ENCODE measurements at places on chromosomes 12 and 14.

- DNase-seq = peak; percentile 71
These were observed 311.9 kb downstream of the DUSP6 start for GRCh38 chr12:89040146-89040964.

DNA sequence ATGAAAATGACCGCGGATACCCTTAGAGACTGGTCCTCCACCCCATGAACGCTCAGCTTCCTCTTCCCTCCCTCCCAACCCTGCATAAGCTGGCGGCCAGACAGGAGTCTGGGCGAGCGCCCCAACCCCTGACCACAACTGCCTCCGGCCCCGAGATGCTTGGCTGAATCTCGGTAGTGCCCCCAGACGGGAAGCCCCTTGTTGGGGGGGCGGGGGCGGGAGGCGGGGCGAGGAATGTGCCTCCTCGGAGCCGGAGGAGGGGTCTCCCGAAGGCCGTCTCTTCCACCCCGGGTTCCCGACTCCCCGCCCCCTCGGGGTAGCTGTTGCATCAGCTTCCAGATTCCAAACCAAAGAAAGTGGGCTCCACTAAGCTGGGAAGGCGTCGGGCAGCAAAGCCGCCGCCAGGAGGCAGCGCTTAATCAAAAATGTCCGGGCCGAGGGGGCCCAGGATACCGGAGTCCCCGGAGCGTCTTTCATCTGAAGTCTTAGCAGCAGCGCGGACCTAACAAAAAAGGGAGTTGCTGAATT, 7.1 kb upstream of the MRPL52 start:
- peak; percentile 71 for DNase-seq

- DNase-seq = no peak
These were observed 105.9 kb downstream of the PRMT8 start for GRCh38 chr12:3596703-3597415.

DNA sequence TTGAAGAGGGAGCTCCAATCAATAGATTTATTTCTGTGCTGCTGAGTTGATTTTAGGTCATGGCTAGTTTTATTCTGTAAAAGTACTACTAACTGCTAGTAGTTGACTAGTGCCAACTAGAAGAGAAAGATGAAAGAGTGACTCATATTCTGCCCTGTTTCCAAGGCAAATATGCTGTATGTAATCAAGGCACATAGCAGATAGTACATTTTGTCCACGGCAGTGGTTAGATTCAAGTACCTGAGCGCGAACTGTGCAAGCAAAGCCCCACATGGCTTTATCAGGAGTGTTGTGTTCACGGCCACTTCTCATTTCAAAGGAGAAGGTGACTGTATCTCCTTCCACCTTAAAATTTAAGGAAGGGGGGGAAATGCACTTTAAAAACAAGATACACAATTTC, 126.8 kb downstream of the TRAFD1 start:
- peak; percentile 25 for DNase-seq

DNA sequence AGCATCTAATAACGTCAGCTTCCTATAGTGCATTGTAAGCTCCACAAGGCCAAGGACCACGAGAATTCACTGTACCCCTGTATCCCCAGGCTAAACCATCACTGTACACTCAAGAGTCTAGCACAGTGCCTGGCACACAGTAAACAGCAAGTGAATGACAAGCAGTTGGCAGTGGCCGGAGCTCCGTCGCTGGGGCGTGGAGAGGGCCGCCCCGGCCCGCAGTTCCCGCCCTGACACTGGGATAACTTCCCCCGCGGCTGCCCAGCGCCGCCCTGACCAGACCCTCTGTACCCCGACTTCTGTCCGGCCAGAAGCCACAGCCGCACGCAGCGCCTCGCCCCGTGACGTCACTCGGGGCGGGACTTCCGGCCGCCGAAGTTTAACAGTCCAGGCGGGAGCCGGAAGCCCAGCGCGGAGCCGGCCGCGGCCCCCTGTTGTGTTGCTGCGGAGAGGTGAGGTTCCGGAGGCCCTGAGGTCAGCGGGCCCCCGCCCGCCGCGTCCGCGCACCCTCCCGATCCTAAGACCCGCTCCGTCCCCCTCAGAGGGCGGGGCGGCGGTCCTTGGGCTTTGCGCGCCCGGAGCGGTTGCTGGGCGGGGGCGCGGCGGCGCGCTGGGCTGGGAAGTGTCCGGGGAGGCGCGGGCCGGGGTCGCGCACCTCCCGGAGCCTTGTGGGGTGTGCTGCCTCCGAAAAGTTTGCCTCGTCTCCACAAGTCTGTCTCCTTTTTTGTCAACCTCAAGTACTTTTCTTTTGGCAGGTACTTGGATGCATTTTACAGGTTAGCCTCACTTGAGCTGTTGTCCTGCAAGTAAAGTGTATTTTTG, at the start of gene NEDD1:
Gene NEDD1 (plus strand): TSS at position 409 of the 822 bp plus-strand sequence. CDS start 2,503 bp downstream, outside the sequence.
- DNase-seq = peak; percentile 57

GRCh38 chr12:3666441-3666840, 86.5 kb downstream of the CRACR2A start:
- no peak for DNase-seq

GRCh38 chr12:52740584-52740983, 36.6 kb downstream of the KRT76 start:
- no peak for DNase-seq

DNA sequence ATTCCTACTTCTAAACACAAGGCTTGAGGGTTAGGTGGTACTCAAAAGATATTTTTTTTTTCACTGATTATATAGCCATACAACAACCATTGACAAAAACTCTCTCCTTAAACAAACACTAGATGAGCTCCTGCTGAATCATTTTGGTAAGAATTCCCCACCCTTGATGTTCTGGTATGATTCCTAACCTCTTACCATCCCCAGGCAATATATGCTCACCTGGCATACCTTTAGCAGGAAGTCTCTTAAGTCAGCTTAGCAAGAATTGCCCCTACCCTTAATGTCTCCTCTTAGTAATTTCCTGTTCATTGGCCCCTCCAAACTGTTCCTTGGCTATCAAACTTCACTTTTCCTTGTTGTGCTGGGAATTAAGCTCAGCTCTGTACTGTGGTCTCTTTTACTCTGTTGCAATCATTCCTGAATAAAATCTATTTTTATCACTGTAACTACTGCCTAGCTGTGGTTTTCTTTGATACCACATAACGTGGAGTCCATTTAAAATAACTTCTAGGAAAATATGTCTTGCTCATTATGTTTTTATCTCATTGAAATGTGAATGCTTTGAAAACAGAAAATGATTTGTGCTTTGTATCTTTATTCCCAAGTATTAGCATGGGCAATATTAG, 712.6 kb downstream of the SLC16A7 start:
- DNase-seq = no peak

DNA sequence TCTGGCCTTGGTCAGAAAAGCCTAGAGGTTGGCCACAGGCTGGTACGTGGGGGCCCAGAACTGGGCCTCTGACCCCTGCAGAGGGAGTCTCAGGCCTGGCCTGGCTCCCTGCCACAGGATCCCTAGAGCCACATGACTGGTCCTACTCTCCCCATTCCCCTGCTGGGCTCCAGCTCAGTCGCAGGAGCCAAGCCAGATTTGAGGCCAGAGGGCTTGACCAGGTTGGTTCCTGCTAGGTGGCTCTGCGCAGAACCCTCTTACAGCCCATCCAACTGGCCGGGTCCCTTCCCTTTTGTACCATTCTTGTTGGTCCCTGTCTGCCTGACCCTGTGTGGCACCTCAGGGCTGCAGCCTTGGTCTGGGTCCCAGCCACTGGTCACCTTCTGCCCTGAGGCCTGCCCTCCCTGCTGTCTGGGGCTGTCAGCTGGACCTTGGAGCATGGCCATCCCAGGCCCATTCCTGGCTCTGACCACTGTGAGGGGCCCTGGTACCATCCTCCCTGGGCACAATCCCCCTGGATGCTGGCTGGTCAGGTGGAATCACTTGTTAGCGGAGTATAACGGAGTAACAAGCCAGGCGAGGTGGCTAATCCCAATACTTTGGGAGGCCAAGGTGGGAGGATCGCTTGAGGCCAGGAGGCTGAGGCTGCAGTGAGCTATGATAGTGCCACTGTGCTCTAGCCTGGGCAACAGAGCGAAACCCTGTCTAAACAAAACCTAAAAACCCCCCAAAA, 22.9 kb upstream of the PPP1R13B start:
- no peak for DNase-seq

- no peak for DNase-seq
These were observed 62.2 kb upstream of the ST8SIA1 start for GRCh38 chr12:22396735-22397134.

- DNase-seq = no peak
These were observed 45.6 kb downstream of the MDM2 start for GRCh38 chr12:68853396-68854077.

DNA sequence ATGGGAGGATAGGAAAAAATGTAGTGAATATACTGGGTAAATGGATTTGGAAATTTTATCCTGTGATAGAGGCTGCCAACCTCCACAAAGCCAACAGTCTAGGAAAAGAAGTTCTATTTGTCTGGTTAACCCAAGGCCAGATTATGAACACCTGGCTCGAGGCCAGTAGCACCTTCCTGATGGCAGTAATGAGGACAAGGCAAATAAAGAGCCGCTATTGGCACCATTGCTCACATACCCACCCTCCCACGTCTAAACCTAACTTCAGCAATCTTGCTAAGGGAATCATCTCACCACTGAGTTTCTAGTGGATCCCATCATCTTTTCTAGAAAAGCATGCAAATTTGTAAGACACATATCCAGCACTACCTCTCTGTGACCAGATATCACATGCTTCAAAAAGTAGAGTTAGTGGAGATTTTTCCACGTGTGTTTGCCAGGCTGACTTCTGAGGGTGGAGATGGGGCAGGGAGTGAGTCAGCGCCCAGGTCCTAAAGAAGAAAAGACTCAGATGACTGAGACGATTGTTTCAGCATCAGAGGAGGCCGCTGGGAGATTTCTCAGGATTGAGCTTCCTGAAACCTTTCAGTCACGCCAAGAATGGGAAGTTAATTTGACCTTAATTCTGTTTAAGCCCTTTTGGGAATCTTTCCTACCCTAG, 362.9 kb downstream of the EMP1 start:
- DNase-seq = no peak

DNA sequence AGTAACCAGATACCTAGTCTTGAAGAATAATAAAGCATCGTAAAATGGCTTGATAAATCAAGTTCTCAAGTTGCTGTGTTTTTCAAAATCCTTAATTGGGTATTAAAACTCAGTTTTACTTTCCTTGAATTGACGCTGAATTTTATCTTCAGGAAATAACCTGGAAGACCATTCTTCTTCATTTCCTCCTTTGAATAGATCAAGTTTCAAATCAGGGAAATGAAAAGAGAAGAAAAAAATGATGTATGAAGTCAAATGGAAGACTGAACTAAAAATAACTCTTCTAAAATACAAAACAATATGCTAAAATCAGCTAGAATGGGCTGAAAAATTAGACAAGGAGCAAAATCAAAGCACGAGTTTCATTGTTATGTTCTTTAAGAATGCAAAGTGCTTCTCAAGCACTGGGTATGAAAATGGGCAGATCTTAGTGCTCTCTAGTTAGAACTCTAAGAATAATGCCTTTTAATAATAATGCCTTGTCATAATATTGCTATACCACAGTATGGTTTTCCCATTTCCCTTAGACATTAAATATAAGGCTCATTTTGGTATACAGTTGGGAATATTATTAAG, 54.6 kb upstream of the CLEC14A start:
- DNase-seq = no peak

DNA sequence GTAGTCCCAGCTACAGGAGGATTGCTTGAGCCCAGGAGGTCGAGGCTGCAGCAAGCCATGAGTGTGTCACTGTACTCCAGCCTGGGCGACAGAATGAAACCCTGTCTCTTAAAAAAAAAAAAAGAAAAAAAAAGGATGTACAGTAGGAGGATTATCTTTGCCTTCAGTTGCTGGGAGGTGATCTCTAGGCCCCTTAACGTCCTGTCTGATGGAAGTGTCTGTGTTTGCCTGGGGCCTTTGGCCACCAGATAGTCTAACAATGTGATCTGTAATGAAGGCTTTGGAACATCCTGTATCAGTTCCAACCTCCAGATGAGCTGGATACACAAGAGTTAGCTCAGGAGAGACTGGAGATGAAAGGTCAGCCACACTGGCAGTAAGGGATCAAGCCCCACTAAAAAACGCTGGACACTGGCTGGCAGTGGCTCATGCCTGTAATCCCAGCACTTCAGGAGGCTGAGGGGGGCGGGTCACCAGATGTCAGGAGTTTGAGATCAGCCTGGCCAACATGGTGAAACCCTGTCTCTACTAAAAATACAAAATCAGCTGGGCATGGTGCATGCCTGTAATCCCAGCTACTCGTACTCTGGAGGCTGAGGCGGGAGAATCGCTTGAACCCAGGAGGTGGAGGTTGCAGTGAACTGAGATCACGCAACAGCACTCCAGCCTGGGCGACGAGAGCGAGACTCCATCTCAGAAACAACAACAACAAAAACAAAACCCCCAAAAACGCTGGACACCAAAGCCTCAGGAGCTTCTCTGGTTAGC, 19.0 kb upstream of the HNF1A start:
- no peak for DNase-seq

DNA sequence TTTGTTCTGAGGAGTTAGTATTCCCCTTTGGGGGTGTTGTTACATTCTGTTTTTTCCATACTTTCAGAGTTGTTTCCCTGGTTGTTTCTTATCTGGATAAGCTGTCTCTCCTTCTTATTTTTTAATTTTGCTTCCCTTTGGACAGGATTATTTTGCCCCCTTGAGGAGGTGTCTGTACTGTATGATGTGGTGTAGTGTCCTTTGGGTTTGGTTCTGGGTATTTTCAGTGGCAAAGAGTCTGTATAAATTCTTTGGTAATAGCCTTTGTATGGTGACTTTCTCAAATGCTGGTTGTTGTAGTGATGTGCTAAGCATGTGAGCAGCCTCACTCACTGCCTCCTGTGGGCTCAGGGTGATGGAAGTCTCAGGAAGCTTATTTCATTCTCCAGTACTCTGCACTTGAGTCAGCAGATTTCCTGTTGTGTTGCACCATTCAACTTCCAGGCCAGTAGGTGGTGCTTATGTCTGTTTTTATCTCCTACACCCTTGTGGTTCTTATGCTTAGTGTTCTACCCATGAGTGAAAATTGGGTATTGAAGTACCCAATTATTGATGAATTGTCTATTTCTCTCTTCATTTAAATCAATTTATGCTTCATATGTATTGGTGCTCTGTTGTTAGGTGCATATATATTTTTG, 103.3 kb upstream of the PMCH start:
- DNase-seq = peak; percentile 65

GRCh38 chr14:61749867-61750266, 12.4 kb upstream of the SNAPC1 start:
- DNase-seq = no peak

GRCh38 chr12:14275886-14276285, 89.6 kb upstream of the ATF7IP start:
- DNase-seq = no peak

GRCh38 chr12:77064896-77065360, 441 bp downstream of the E2F7 start:
- no peak for DNase-seq

- DNase-seq = no peak
These were observed 2.2 kb upstream of the KRT80 start for GRCh38 chr12:52193991-52194390.

DNA sequence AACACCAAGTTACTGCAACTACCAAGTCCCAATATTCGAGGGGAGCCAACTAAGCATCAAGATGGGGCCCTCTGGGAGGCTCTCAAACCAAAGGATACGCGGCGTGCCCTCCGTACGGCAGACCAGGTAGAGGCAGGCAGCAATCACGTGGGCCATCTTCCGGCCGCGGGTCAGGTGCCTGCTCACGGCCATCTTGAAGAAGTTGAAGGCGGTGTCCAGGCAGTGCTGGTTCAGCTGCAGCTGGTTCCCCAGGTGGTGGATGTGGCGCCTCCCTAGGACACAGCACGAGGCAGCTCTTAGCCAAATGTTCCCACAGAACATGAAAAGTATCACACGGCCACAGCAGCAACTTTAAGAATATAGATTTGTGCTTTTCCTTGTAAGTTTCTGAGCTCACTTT, 24.3 kb downstream of the BTBD6 start:
- no peak for DNase-seq

- peak; percentile 64 for DNase-seq
These were observed 210.0 kb downstream of the RASSF9 start for GRCh38 chr12:85626001-85626783.

GRCh38 chr12:103758310-103759089, 82.5 kb downstream of the NT5DC3 start:
- no peak for DNase-seq

Data from brain microvascular endothelial cell (primary cell).